ENCODE measurements at places on chromosomes 6 and 20.

GRCh38 chr20:9460518-9460917, 53.9 kb upstream of the LAMP5 start:
- DNase-seq = no peak

- no peak for DNase-seq
Observed at GRCh38 chr6:109782491-109782999, 91.4 kb downstream of the FIG4 start.

DNA sequence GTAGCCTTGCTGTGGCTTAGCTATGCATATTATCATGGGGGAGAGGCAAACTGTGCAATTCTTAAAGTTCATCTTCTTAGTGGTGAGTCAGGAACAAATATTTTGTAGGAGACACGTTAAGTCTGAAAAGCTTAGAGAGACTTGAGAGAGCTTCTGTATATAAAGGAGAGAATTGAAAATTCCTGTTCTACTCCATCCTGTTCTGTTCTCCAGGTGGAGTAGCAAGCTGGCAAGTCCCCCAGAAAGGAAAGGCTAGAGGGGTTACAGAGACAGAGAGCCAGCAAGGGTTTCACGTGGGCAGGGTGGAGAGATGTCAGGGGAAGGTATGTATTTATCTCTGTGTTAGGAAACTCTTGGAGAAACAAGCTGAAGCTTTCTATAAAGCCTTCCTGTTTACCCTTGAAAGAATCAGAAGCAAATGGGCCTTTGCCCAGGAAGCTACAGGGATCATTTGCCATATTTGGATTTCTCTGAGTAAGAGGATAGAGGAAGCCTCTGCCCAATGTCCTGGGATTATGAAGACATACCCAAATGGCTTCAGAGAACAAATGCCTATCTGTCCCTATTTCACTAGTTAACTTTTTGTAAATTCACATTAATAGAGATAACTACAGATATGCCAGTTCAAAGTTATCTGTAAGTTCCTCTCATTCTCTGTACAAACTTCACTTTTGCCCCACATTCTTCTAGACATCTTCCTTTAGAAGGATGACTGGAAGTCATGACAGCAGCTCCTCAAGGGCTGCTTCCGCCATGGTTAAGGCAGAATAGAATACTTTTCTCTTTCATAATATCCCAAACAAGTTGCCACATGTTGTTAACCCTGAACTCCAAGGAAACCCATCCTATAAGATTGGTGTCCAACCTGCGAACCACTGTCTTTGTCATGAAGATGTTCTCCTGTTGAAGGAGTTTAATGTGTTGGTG, 126.7 kb upstream of the NEDD9 start:
- no peak for DNase-seq

GRCh38 chr6:33416386-33417127, 1.4 kb downstream of the CUTA start:
- no peak for DNase-seq

DNA sequence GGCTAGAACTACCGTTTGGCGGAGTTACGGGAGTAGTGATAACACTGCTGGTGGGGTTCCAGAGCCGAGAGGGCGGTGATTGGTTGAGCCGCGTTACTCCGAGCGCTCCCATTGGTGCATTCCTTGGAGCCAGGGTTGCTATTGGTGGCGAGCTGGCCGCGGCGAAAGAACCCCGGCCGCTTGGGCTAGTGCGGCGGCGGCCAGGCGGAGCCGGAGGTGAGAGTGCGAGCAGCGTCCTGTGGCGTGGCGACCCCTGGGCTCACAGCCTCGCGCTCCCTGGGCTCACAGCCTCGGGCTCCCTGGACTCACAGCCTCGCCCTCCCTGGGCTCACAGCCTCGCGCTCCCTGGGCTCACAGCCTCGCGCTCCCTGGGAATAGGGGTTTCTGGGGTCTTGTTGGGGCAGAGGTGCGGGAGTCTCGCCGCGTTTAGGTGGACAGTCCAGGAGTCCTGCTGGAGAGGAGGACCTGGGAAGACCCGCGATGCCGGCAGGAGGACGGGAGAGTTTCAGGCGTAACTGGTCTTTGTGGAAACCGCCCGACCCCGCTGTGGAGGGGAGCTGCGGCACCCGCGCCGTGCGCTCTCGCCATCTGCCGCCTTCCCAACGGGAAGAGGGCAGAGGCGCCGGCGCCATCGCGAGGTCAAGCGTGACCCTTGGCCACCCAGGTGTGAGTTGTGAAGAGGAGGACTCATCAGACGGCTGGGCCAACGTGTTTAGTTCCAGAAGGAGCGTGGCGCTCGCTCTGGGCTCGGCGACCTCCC, 12.2 kb downstream of the PRDM13 start:
- no peak for DNase-seq

DNA sequence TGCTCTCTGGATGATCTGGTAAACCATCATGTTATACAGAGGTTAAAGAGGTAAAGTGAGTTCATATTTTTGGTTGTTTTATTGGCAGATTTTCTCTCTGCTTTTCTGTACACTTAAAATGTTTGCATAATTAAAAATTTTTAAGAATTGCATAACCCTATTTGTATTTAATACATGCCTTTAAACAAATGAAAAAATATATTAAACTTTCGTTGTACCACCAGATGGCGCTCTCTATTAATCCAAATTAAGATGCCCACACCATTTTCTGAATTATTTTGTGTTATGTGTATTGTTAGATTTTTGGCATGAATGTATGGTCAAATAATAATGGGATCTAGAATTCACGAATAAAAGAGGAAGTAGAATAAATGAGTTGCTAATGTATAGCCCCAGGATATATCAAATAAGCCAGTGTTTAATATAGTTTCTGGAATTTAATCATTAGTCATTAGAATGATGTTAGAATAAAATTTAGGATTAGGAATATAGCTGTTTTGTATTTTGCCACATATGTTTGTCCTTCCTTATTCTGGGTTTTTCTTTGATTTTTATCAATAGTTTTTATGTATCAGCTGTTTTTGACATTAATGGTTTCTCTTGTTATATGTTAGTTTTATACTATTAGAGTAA, 38.9 kb downstream of the SMAP1 start:
- DNase-seq = peak; percentile 62

DNA sequence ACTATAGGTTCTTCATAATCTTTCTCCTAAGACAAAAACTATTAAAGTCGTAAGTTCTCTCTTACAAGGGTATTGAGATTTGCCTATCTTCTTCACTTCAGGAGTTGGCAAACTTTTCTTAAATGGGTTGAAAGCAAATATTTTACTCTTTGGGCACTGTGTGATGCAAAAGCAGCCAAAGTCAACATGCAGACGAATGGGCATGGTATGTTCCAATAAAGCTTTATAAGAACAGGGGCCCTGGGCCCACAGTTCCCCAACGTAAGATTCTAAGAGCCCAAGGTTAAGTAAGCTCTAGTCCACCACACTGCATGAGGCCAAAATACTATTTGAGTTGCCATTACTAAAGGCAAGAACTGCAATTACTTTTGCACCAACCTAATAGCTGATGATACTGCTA, 11.5 kb downstream of the CD164 start:
- DNase-seq = no peak

GRCh38 chr6:184161-184700, 108.1 kb upstream of the DUSP22 start:
- no peak for DNase-seq

Data from hematopoietic multipotent progenitor cell treated with erythropoietin and hydrocortisone succinate and interleukin-3 and kit ligand, for 15 days (in vitro differentiated cells).